ENCODE measurements at places on chromosomes 4 and X.

GRCh38 chr4:53553486-53554210 lies 37.6 kb downstream of the LNX1 start:
- no peak for DNase-seq

DNA sequence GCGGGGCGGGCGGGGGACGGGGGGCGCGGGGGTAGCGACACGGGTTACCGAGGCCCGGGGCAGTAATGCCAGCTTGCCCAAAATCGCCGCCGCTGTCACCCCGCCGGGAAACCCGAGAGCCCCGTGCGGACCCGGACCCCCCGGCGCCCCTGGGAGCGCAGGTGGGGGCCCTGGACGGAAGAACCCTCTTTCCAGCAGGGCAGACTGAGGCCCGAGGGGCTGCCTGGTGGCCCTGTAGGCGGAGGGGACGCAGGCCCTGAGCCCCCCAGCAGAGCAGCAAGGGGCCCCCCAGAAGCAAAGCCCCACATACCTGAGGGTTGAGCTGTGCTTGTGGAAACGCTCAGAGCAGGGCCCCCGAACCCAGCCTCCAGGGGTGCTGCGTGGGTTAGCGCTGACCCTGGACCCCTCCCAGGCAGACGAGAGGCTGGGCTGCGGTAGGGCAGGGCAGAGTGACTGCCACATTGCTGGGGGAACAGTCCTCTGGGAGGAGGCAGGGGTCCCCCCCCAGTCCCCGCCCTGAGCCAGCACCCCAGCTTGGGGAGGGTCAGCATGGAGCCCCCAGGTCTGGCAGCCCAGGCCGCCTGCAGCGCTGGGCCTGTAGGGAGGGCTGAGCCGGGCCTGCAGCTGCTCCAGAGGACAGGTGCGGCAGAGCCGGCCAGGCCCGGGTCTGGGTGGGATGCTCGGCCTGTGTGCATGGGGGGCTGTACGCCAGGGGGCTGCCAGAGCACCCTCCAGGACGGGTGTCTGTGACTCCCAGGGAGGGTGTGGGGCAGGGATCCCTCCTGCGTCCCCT lies 646 bp downstream of the DOK7 start:
- DNase-seq: no peak

DNA sequence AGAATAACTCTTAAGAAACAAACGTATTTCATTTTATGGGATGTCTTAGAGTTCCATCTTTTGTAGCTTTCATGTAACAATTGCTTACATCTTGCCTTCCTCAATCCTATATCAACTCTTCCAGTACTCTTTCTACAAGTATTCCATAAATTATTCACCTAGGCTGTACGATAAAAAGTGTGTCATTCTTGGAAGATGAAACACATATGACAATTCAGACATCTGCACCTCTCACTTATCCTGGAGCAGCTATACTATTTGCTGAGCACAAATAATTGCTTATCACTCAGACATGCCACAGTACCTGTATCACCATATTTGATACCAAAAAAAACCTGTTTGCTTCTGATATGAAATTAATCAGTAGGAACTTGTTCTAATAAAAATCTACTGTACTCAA lies 1.0 kb downstream of the POF1B start:
- no peak for DNase-seq

DNA sequence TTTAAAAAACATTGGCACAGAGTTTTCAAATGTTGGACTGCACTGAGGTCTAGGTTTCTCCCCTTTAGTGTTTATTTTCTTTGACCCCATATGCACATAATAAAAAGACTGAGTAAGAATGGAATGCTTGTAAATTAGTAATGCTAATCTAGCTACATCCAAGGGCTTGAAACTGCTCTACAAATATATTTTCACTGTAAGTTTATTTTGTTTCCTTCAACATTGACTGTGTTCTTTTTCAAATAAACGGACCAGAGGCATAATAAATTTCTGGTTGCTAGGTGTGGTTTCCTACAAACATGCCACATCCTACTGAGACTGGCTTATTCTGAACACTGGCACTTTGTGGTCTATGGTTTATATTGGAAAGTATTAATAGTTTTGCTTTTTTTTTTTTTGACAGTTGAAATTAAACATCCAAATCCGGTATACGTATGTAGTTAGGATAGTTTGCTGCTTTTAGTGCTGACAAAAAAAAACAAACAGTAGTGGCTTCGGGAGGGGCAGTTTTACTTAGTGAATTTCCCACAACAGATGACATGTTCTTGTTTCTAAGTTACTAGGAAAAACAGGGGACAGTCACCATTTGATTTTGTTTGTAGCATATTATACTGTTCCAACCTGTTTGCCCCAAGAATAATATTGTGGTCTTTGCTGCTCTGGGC lies 13.2 kb downstream of the CA5B start:
- DNase-seq: no peak

DNA sequence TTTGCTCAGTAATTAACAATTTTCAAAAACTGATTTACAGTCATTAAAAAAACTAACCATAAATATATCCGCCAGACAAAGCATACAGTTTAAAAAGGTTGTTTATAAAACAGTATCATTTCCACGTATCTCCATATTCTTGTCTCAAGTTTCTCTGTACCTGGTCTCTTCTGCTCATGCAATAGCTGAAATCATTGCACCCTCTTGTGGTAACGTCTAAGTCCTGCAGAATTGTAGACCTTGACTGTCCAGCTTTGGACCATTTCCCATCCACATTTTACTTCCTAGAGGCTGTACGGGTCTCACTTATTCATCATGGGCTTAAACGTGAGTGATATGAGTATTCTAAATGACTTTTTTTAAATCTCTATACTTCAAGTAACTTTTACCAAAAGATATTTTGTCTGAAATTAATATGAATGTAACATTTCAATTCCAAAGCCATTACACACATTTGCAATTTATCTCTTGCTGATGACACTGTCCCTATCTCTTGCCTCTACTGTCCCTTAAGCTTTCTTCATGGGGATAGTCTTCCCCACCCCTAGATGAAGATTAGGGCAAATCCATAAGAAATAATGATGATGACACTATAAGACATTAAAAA lies 118.5 kb downstream of the BTC start:
- no peak for DNase-seq

- DNase-seq: no peak
These were observed 130.8 kb upstream of the SMIM31 start for GRCh38 chr4:164623099-164623498.

DNA sequence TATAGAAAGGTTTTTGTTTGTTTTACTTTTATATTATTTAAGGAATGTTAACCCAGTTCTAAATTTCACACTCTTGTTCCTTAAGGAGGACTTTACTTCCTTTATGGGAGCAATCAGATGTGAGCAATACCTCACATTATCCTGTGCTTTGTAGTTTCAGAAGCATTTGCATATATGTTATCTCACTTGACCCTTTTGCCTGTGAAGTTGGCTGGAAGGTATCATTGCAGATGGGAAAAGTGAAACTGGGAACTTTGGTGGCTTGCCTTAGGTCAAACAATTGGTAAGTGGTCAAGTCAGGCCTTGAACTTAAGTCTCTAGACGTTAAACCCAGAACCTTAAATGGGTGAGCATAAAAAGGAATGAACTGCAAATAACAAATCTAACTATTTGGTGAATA lies 90.6 kb downstream of the AREG start:
- DNase-seq: no peak

DNA sequence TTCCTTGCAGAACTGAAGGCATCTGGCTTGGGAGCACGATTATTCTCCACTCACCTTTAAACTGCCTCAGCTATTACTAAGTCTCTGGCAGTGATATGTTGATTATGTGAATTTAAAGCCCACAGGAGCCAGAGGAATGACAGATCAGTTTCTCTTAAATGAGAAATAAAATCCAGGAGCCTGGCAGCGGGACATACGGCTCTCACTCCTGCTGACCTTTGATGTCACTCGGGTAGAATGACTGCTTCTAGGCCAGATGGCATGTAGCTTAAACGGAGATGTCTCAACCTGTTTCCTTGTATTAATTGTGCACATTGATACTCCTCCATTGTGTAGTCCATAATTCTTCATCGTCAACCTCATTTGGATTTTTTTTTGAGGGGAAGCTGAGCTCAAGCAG lies 4.0 kb upstream of the CBLL2 start:
- DNase-seq: no peak

GRCh38 chr4:70062000-70062399 lies 11.8 kb downstream of the HTN1 start:
- no peak for DNase-seq

GRCh38 chr4:3759236-3759635 lies 6.9 kb upstream of the ADRA2C start:
- no peak for DNase-seq

- no peak for DNase-seq
These were observed 506.7 kb downstream of the PCDH18 start for GRCh38 chr4:137025484-137026059.

DNA sequence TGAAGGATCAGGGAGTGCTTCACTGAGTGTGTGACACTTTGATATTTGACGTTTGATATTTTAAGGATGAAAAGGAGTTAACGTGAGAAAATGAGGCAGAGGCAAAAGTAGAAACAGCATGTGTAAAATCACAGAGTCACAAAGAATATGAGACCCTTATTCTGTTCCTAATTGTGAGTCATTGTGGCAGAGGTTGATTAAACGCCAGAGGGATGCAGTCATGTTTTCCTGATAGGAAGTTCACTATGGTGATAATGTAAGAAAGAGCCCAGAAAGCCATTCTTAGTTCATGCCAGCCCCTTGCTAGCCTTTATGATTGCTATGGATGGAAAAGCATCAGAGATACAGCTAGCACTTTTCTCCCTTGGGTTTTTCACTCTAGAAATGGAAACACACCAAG lies 33.5 kb upstream of the IGSF1 start:
- DNase-seq: no peak

GRCh38 chr4:137455647-137456321 lies 76.5 kb downstream of the PCDH18 start:
- DNase-seq: no peak

GRCh38 chr4:53781629-53782457 lies 190.6 kb upstream of the LNX1 start:
- no peak for DNase-seq

GRCh38 chr4:11111876-11112275 lies 316.8 kb downstream of the HS3ST1 start:
- no peak for DNase-seq

- no peak for DNase-seq
These were observed 395.0 kb downstream of the PCDH10 start for GRCh38 chr4:133544097-133544496.

GRCh38 chr4:179585761-179586160 lies 2143.5 kb upstream of the AGA start:
- no peak for DNase-seq

GRCh38 chr4:153432965-153433753 lies 33.0 kb upstream of the TMEM131L start:
- DNase-seq: peak; percentile 26

GRCh38 chr4:128802680-128803628 lies 6.5 kb upstream of the JADE1 start:
- DNase-seq: no peak

DNA sequence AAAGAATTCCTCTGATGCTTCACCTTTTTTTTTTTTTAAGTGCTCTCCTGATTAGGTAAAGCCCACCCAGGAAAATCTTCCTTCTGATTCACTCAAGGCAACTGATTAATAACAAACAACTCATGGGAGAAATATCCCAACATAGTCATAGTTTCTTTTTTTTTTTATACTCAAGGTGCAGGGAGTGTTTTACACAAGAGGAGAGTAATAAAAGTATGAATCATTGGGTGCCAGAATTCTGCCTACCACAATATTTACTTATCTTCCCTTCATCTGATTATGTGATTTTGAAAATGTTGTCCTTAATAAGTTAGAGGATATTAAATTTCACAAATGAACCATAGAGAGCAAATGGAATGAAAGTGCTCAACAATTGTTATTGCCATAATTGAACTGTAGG lies 329.9 kb downstream of the TECRL start:
- no peak for DNase-seq

GRCh38 chrX:151981129-151981528 lies 6.7 kb upstream of the GABRE start:
- no peak for DNase-seq

- no peak for DNase-seq
These were observed 287.2 kb downstream of the OPHN1 start for GRCh38 chrX:68146054-68146453.

DNA sequence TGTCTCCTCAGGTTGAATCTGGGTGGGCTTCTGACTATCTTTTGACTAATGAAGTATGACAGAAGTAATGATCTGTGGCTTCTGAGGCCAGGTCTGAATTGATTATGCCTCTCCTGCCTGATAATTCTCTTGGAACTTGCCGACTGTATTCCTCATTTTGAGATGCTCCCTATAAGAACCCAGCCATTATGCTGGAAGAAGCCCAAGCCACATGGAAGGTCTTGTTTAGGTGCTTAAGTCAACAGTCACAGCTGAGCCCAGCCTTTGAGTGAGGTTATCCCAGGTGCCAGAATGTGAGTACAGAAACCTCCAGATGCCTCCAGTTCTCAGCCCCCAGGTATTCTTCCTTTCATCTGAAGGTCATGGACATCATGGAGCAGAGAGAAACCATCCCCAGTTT lies 456.6 kb downstream of the IL15 start:
- no peak for DNase-seq

GRCh38 chr4:20652226-20652885 lies 47.9 kb upstream of the PACRGL start:
- DNase-seq: no peak

GRCh38 chr4:147192679-147193078 lies 247.0 kb upstream of the TTC29 start:
- DNase-seq: no peak

GRCh38 chr4:124253080-124253479 lies 459.5 kb downstream of the ANKRD50 start:
- no peak for DNase-seq

DNA sequence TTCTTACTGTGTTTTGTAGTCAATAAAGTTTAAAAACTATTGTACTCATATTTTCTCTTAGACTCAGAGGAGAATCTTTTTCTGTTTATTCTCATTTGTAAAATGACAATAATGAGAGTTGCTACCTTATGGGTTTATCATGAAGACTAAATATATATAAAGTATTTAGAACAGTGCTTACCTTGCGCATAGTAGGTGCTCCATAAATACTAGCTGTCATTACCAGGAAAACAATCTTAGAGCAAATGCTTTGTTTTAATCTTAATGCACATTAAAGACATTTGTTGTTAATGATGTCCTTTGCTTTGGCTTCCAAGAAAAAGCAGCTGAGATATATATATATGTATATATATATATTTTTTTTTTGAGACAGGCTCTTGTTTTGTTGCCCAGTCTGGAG lies 44.9 kb downstream of the FIP1L1 start:
- DNase-seq: no peak

DNA sequence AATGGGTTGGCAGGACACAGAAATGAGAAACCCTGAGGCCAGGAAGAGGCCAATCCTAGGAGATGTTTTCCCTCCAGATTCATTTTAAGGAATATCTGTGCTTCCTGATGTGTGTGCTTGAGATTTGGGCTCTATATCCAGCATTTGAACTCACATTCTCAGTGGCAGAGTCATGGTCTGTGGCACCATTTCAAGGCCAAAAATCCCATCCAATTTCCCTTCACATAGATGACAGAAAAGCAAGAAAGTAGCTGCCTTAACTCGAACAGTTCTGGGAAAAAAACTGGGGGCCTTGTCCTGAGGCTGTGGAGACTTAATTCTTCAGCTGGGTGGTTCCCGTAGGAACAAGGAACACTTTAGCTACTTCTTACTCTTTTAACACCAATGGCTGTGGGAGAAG lies 27.4 kb downstream of the TAF7L start:
- DNase-seq: no peak
